Activated CD4-positive, alpha-beta T cell treated with anti-CD3 and anti-CD28 coated beads, Interleukin-10, Interleukin-2, amounts not matched to agents 100 ng/mL and 50 ng/mL, durations not matched to agents 16 hours and 8 hours (primary cell): ENCODE measurements at places on chromosomes 4 and X.

DNA sequence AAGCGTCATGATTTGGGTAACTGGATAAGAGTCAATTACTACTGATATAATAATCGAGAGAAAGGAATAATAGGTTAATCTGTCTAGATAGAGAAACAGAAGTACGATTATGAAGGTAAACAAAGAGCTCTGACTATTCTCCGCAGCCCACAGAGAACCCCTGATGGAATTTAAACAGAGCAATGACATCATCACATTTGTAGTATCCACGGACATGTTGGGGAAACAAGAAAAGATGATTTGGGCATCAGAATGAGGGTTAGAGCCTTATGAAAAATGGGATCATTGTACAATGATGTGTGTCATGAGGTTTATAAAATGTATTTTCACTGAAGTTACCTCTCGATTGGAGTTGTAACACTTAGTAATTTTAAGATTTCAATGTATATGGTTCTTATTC lies 129.9 kb downstream of the DTHD1 start:
- DNase-seq: no peak

- no peak for DNase-seq
Observed at GRCh38 chr4:65791111-65791811, 121.0 kb upstream of the EPHA5 start.

DNA sequence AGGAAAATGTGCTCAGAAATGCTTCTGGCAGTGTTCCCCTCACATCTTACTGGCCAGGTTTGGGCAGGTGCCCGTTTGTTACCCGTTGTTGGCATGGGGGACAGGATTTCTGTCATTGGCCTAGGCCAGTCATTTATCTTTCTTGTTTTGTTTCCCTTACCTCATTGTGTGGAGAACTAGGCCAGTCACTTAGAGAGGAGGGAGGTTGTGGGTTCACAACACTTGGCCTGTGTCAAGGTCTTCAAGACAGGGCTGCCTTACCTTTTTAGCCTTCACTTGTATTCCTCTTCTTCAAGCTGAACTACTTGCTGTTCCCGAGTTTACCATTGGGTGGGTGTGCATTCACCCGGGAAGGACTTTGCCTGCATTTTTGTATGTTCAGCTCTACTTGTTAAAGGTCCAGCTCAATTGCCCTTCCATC lies 17.7 kb downstream of the SNX25 start:
- no peak for DNase-seq

DNA sequence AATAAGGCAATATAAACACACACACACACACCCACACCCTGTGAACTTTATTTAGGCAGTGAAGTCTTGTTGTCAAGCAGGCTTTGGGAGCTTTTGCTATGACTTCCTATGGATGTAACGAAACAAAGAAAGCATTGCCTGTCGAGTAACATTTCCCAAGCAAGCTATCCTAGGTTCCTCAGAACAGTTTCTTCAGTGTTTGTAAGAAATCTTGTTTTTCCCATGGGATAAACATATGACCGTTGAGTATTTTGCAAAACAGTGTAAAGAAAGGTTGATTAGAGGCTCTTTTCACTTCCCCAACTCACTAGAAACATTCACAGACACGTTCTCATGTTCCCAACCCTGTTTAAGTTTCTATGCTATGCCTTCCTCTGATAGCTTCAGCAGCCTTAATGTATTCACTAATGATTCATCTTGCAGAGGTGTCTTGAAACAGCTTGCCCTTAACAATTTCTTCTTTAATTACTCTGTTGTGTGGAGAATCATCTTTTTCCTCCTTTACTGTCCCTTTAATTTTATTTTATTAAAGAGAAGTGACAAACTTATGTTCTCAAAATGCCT lies 1947.1 kb upstream of the TENM3 start:
- DNase-seq: no peak

- peak; percentile 76 for DNase-seq
Observed at GRCh38 chrX:19334945-19335626, 8.6 kb upstream of the PDHA1 start.

DNA sequence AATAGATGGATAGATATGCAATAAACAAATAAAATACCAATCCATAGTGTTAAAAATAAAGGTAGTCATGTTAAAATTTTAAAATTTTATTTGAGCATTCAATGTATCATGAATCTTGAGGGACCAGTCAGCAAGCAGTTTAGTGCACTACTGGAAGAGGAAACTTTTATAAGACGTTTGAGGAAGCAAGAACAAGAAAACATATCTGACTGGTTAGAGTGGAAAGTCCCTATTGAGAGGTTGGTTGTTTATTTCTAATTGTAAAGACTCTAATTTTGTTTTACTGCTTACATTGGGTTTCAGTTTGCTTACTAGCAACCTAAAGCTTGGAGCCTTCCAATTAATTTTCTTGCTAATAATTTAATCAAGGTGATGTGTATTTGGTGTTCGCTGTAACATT lies 786.2 kb downstream of the RAB28 start:
- DNase-seq: no peak

- no peak for DNase-seq
Observed at GRCh38 chr4:108352664-108353308, 184.1 kb upstream of the LEF1 start.

DNA sequence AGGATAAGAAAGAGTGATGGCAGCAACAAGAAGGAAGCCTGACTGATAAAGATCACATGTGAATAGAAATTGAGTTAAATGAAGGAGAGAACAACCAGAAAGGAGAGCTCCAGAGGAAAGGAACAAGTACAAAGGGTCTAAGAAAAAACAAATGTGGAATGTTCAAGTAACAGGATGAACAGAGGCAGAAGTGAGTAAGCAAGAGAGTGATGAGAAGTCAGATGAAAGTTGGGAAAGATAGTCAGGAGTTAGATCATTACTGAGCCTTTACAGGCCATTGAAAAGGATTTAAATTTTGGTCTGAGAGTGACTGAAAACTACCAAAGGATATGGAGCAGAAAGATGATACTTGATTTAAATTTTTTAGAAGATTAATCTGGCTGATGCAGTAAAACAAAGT lies 38.1 kb downstream of the NFXL1 start:
- no peak for DNase-seq

DNA sequence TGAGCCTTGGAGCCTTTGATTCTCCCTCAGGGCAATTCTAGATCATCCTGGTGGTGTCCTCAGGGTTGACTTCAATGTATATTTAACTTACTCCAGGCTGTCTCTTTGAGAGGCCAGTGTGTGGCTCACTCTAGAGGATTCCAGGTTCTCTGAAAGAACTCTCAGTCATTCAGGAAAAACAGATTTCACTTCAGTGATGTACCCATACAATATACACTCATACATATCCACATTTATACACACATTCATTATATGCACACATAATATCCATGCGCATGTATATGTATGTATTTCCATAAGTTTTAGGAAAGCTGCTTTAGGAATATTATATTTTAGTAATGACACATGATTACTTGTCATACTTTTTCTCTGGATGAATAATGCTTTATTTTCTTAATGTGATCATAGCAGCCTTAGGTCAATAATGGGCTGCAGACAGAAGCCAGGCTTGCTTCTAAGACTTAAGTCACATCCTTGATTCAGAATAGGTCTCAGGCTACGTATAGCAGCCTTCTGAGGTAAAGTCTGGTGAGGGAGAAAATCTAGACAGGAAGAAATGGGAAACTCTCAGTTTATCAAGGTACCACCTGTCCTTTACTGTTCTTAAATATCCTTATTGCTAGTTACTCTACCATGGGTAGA lies 397.0 kb downstream of the GPAT3 start:
- no peak for DNase-seq

GRCh38 chrX:132033166-132033565 lies 10.1 kb downstream of the STK26 start:
- no peak for DNase-seq
